ENCODE measurements at places on chromosomes 2 and 18. TPM values are rescaled to one million over a fixed set of nuclear protein-coding genes. Genes with fewer than 3 reads are reported as not detected.

The CRACDL gene
- 0.27 TPM for total RNA-seq

The PLCD4 gene
- total RNA-seq = 0.07 TPM

The PRLH gene
- total RNA-seq = not detected

The SLC5A7 gene
- not detected for total RNA-seq

The CCDC148 gene
- 4.4 TPM for total RNA-seq

The NLRC4 gene
- total RNA-seq = not detected

The RUFY4 gene
- total RNA-seq = 0.35 TPM

The CCDC141 gene
- 160 TPM for total RNA-seq

The PCARE gene
- 0.09 TPM for total RNA-seq

The FAM237A gene
- total RNA-seq = not detected

The PLGLB2 gene
- 0.15 TPM for total RNA-seq

The CDC42EP3 gene
- 13.1 TPM for total RNA-seq

The ZC3H8 gene
- total RNA-seq = 10.4 TPM

The SERPINB4 gene
- not detected for total RNA-seq

The CLEC4F gene
- total RNA-seq = not detected

The ABCG8 gene
- total RNA-seq = not detected

The SMYD1 gene
- not detected for total RNA-seq

The CDH2 gene
- 486 TPM for total RNA-seq

Data from endodermal cell (in vitro differentiated cells).